CD4-positive, alpha-beta memory T cell (primary cell): ENCODE measurements at places on chromosomes 1 and 21. TPM values are rescaled to one million over a fixed set of nuclear protein-coding genes. Genes with fewer than 3 reads are reported as not detected.

- H3K27me3 ChIP-seq = no peaks in the 10 kb centered on the region
- DNase-seq = no peak
These were observed 85.9 kb downstream of the C21orf91 start for GRCh38 chr21:17733209-17733608.

Gene GBP5
- 79.2 TPM for total RNA-seq

DNA sequence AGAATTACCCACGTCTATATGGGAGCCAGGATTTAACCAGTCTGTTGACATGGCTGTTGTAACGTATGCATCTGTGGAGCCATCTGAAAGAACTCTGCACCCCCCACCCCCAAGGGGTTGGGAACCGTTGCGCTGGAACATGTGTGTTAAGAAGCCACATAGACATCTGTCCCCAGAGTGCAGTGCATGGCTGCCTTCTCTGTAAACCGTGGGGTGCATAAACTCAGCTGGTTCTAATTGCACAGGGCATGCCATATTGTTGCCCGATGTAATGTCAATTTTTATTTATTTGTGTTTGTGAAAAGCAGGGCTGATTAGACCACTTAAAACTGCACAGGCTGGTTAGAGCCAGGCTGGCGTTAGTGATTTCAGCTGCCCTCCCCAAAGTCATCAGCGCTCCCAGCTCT lies 70.1 kb upstream of the ROR1 start:
- no peaks in the 10 kb centered on the region for H3K36me3 ChIP-seq
- no peaks in the 10 kb centered on the region for H3K4me1 ChIP-seq
- DNase-seq = no peak

GRCh38 chr1:33122483-33123178 lies 41.7 kb downstream of the AZIN2 start:
- no peaks in the 10 kb centered on the region for H3K36me3 ChIP-seq
- peaks cover 14% of the 10 kb centered on the region for H3K4me1 ChIP-seq
- no peak overlapping the region for H3K27ac ChIP-seq
- no peak overlapping the region for H3K4me3 ChIP-seq
- no peak for DNase-seq

DNA sequence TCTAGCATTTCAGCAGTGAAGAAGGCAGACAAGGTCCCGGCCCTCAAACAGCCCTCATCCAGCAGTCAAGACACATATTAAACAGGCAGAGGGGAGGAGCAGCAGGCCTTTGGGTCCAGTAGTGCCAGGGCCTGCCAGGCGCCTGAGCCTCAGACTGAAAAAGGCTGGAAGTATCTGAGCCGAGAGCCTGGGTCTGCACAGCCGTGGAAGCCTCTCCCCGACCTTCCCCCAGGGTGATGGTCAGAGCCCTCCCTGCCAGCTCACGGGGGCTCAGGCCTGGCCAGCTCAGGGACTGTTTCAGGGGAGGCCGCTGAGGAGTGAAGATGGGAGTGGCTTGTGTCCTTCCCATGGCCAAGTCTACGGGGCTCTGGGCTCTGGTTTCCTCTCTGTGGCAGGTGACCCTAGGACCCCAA lies 565.2 kb downstream of the PTPRU start:
- no peak overlapping the region for H3K4me3 ChIP-seq
- no peaks in the 10 kb centered on the region for H3K4me1 ChIP-seq
- H3K27me3 ChIP-seq = no peaks in the 10 kb centered on the region
- DNase-seq = no peak
- no peaks in the 10 kb centered on the region for H3K36me3 ChIP-seq
- H3K27ac ChIP-seq = no peak overlapping the region

Gene CELA2B
- not detected for total RNA-seq

- H3K36me3 ChIP-seq = no peaks in the 10 kb centered on the region
- no peak overlapping the region for H3K4me3 ChIP-seq
- no peak for DNase-seq
- no peaks in the 10 kb centered on the region for H3K4me1 ChIP-seq
- H3K27ac ChIP-seq = no peak overlapping the region
- H3K27me3 ChIP-seq = no peaks in the 10 kb centered on the region
These were observed 68.5 kb upstream of the HSD17B7 start for GRCh38 chr1:162722036-162722435.
